ENCODE measurements at places on chromosomes 1 and 21.

DNA sequence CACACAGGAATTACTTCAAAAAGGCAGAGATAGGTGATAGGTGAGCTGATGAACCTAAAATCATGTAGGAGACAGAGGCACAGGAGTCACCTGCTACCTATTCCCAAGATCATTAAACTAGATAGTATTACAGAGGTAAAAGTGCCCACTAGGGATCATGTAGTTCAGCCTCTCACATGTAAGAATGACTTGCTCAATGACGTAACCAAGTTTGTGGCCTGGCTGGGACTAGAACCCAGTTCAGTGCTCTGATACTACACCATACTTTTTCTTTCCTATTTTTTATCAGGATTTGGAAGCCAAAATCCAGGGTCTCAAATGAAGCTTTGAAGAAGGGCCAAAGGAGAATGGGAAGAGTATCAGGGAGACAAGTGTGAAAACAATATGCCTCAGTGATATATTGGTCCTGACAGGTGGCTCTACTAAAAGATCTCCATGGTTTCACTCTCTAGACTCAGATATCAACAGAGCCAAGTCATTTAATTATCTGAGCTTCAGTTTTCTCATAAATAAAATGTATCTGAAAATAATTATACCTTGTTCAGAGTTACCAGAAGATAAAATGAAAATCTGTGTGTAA is 87.3 kb upstream of the SLFNL1 start:
- DNase-seq, result no peak

DNA sequence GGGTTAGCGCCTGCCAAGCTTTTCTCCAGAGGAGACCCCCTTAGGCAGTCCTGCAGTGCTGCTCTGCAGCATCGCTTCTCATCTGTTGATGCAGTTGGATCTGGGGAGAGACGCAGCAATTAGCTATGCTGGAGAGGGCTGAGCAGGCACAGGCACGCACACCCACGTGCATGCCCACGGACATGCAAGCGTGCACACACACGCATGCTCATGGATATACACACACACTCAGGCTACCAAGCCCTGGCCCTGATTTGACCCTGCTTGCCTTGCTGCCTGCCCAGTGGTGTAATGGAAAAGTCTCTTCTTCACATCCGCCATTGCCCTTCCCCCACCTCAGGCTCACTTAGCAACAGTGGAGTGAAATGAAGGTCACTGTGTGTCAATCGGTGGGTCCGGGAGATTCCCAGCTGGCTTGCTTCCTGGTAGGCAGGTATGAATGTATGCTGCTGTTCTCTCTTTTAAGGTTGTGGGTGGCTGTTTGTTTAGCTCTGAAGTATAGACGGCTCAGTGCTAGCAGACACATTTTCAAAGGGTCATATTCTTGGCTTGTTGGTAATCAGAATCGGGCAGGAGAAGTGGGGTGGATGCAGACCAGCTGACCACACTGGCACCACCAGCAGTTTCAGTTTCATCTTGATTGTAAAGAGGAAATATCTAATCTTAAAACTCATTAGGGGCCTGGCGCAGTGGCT is 9.5 kb downstream of the ATP1B1 start:
- no peak for DNase-seq

GRCh38 chr1:36128126-36128904 is 3.3 kb upstream of the COL8A2 start:
- no peak for DNase-seq

- no peak for DNase-seq
Observed at GRCh38 chr1:53712276-53712675, 26.7 kb downstream of the GLIS1 start.

DNA sequence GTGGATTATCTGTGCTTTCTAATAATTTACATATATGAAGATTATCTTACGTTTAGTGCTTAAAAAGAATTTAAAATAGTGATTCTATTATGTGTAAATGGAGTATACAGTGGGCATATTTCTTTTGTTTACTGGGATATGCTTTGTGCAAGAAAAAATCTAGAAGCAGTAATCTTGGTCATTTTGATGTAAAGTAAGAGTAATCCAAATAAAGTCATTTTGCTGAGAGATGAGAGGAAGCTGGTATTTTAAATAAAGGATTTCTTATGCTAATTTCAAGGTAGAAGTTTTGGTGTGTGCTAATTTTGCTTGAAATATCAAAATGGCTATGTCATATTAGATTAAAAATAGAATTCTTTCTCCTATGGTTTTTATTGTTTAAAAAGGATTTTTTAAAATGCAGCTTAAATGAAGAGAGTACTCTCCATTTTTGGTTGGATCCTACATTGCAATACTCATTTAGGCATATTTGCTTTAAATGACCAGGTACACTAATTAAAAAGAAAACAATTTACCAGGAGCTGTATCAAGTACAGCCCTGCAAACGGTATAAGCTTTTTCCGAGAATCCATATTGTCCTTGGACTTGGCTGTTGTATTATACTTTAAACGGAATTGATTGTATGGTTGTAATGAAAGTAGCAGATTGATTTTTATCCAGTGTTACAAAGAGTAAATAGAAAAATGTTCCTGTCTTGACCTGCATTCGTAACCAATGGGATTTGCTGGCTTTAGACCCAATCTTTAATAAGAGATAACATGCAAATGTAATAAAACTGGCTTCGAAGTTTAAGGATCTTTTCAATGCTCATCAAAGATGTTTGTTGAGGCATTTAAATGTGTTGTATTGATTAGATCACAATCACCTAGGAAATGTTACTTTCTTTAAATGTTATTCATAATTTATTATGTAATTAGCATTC is 574.7 kb downstream of the USP25 start:
- no peak for DNase-seq
